ENCODE measurements at places on chromosomes 12 and 14. TPM values are rescaled to one million over a fixed set of nuclear protein-coding genes. Genes with fewer than 3 reads are reported as not detected.

The PAH gene
- not detected for total RNA-seq

The IAPP gene
- not detected for total RNA-seq

The CPNE6 gene
- not detected for total RNA-seq

The P2RX2 gene
- total RNA-seq = not detected

The CLEC14A gene
- 414 TPM for total RNA-seq

Measured in endothelial cell of umbilical vein (primary cell).